Activated CD4-positive, alpha-beta memory T cell treated with anti-CD3 and anti-CD28 coated beads for 36 hours (primary cell): ENCODE measurements at places on chromosomes 12 and 14.

DNA sequence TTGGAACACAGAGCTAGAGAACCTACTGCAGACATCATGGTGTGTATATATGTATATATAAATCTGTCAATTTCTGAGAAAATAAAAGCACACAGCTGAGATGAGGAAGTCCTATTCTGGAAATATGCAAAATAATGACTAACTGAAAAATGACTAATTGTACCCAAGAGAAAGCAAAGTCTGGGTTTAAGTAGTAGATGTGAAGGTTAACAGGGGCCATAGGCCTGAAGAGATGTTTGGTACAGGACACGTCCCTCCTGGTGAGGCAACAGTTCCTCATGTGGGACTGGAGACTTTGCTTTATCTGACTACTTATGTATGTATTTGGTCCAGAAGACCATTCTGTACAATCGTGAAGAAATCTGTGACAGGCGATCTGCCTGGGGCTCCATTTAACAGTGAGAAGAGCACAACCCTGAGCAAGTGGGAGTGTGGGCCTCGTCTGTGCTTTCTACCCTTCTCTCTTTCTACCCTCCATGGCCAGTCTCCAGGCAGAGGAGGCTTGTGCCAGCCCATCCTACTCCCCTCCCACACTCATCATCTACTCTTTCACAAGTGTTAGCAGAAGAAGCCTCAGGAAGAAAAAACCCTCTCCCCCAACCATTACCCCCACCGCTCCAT, 67.5 kb downstream of the SLC41A2 start:
- peaks cover 13% of the 10 kb centered on the region for H3K4me1 ChIP-seq
- H3K4me3 ChIP-seq, result no peak overlapping the region
- peak overlapping the region; percentile 46 for H3K27ac ChIP-seq
- DNase-seq, result peak; percentile 23
- H3K27me3 ChIP-seq, result no peaks in the 10 kb centered on the region

- H3K4me1 ChIP-seq, result peaks cover 4% of the 10 kb centered on the region
- no peaks in the 10 kb centered on the region for H3K27me3 ChIP-seq
- peaks cover 27% of the 10 kb centered on the region for H3K36me3 ChIP-seq
- H3K4me3 ChIP-seq, result no peak overlapping the region
Measured at GRCh38 chr12:25074954-25075353, 120.0 kb downstream of the DNAI7 start.

- peaks cover 15% of the 10 kb centered on the region for H3K4me1 ChIP-seq
- no peaks in the 10 kb centered on the region for H3K27me3 ChIP-seq
- no peaks in the 10 kb centered on the region for H3K36me3 ChIP-seq
- no peak overlapping the region for H3K27ac ChIP-seq
- DNase-seq, result no peak
Measured at GRCh38 chr14:100439781-100440180, 116.6 kb downstream of the SLC25A47 start.

- H3K27ac ChIP-seq, result no peak overlapping the region
- no peaks in the 10 kb centered on the region for H3K4me1 ChIP-seq
- no peak for DNase-seq
- H3K36me3 ChIP-seq, result no peaks in the 10 kb centered on the region
- H3K27me3 ChIP-seq, result peaks cover 32% of the 10 kb centered on the region
- H3K4me3 ChIP-seq, result no peak overlapping the region
Measured at GRCh38 chr12:65300679-65301349, 22.3 kb downstream of the MSRB3 start.

GRCh38 chr12:93230326-93230720, 147.4 kb upstream of the NUDT4 start:
- H3K4me3 ChIP-seq, result no peak overlapping the region
- no peak for DNase-seq
- H3K4me1 ChIP-seq, result no peaks in the 10 kb centered on the region
- no peaks in the 10 kb centered on the region for H3K36me3 ChIP-seq

- H3K4me1 ChIP-seq, result peaks cover 58% of the 10 kb centered on the region
- DNase-seq, result peak; percentile 92
- H3K27ac ChIP-seq, result peak overlapping the region; percentile 99
- peaks cover 69% of the 10 kb centered on the region for H3K36me3 ChIP-seq
- no peaks in the 10 kb centered on the region for H3K27me3 ChIP-seq
- peak overlapping the region; percentile 97 for H3K4me3 ChIP-seq
Measured at GRCh38 chr12:4276524-4277204, 3.1 kb downstream of the CCND2 start.

- no peaks in the 10 kb centered on the region for H3K27me3 ChIP-seq
- H3K4me3 ChIP-seq, result no peak overlapping the region
- DNase-seq, result no peak
- no peak overlapping the region for H3K27ac ChIP-seq
Measured at GRCh38 chr12:122352394-122352793, 70.1 kb downstream of the CLIP1 start.

- H3K36me3 ChIP-seq, result no peaks in the 10 kb centered on the region
- no peak overlapping the region for H3K27ac ChIP-seq
- H3K4me3 ChIP-seq, result no peak overlapping the region
Measured at GRCh38 chr12:113473942-113474341, 2.3 kb upstream of the LHX5 start.

GRCh38 chr12:64004641-64005040, 160.1 kb downstream of the SRGAP1 start:
- H3K36me3 ChIP-seq, result no peaks in the 10 kb centered on the region
- H3K27me3 ChIP-seq, result peaks cover 3% of the 10 kb centered on the region
- no peak overlapping the region for H3K27ac ChIP-seq
- DNase-seq, result no peak

DNA sequence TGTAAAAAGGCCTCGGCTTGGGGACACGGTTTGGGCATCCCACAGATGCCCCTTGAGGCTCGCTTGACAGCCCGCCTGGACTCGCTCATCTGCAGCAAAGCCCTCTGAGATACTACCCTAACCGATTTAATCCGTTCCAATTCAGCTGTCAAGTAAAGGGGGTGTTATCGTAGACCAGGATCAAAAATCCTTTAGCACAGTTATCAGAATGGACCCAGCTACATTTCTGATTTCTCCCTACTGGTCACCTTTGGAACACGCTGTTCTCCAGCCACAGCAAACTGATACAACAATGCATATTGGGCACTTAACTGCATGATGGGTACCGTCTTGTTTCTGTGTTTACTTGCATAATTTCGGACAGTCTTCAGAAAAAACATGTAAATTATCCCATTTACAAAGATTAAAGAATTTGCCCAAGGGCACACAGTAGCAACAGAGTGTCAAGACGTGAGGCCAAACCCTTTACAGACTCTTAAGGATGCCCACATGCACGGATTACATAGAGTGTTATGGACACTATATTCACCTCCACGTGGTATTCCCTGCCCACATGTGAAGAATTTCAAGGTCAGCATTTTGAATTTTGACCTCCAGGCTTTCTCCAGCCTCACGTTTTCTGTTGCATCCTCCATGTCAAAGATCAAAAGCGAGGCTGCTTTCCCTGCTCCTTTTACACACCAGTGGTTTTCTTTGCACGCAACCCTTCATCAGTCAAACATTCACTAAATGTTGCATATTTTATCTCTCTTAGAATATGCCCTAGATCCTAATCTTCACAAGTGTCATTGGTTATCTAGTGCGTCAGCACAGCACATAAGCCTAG, 3.2 kb upstream of the DUSP6 start:
- H3K4me3 ChIP-seq, result peak overlapping the region; percentile 92
- no peak for DNase-seq
- peaks cover 2% of the 10 kb centered on the region for H3K27me3 ChIP-seq
- H3K4me1 ChIP-seq, result peaks cover 16% of the 10 kb centered on the region

GRCh38 chr12:117732761-117733548, 235.8 kb downstream of the KSR2 start:
- H3K4me1 ChIP-seq, result no peaks in the 10 kb centered on the region
- H3K36me3 ChIP-seq, result no peaks in the 10 kb centered on the region
- DNase-seq, result no peak
- no peak overlapping the region for H3K4me3 ChIP-seq
- H3K27ac ChIP-seq, result no peak overlapping the region

- no peak overlapping the region for H3K27ac ChIP-seq
- H3K4me3 ChIP-seq, result no peak overlapping the region
- no peaks in the 10 kb centered on the region for H3K4me1 ChIP-seq
- DNase-seq, result no peak
- H3K36me3 ChIP-seq, result no peaks in the 10 kb centered on the region
Measured at GRCh38 chr12:71125515-71125914, 32.3 kb downstream of the TSPAN8 start.

DNA sequence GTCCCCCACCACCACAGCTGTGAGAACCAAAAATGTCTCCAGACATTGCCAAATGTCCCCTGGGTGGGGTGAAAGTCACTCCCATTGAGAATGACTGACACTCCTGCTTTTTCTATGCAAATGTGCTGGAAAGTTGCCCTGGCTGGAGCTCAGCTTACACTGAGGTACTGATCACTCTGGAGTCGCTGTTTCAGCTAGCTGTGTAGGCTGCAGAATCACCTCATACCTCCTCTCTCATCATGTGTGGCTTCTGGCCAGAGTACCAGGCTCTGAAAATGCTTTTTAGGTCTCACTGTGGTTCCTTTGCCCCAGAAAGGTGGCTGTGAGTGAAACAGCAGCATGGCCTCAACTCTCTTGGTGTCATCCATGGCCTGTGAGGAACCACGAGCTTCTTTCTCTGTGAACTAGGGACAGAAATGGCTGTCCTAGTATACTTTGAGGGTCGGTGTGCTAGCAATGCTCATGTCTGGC, 414.4 kb downstream of the DPF3 start:
- H3K27ac ChIP-seq, result no peak overlapping the region
- peaks cover 3% of the 10 kb centered on the region for H3K27me3 ChIP-seq
- peaks cover 32% of the 10 kb centered on the region for H3K4me1 ChIP-seq
- H3K4me3 ChIP-seq, result no peak overlapping the region
- H3K36me3 ChIP-seq, result no peaks in the 10 kb centered on the region
- no peak for DNase-seq

DNA sequence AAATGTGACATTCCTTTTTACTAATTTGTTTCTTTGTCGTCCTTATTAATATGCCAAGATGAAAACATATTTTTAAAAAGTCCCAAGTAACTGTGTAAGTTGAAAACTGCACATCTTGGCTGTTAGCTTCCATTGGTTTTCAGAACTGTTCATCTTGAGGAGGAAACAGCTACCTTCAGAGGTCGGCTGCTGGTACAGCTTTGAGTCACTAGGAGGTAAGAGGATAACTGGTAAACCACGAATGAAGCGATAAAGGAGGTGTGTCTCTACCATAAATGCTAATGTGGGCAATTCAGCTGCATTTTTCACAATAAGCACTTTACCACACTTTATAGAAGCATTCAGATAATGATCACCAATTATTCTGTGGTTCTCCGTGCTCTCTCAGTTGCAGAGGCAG, 137.5 kb upstream of the KRAS start:
- H3K27ac ChIP-seq, result peak overlapping the region; percentile 31
- peaks cover 34% of the 10 kb centered on the region for H3K4me1 ChIP-seq
- peak overlapping the region; percentile 17 for H3K4me3 ChIP-seq
- peaks cover 3% of the 10 kb centered on the region for H3K27me3 ChIP-seq

GRCh38 chr14:101465795-101466448, 95.4 kb upstream of the DIO3 start:
- H3K36me3 ChIP-seq, result no peaks in the 10 kb centered on the region
- DNase-seq, result no peak
- no peak overlapping the region for H3K27ac ChIP-seq
- H3K4me1 ChIP-seq, result no peaks in the 10 kb centered on the region
- no peak overlapping the region for H3K4me3 ChIP-seq

GRCh38 chr12:64058541-64059265, 163.4 kb downstream of the KICS2 start:
- H3K27ac ChIP-seq, result no peak overlapping the region
- H3K36me3 ChIP-seq, result no peaks in the 10 kb centered on the region
- DNase-seq, result no peak
- no peak overlapping the region for H3K4me3 ChIP-seq
- no peaks in the 10 kb centered on the region for H3K4me1 ChIP-seq

DNA sequence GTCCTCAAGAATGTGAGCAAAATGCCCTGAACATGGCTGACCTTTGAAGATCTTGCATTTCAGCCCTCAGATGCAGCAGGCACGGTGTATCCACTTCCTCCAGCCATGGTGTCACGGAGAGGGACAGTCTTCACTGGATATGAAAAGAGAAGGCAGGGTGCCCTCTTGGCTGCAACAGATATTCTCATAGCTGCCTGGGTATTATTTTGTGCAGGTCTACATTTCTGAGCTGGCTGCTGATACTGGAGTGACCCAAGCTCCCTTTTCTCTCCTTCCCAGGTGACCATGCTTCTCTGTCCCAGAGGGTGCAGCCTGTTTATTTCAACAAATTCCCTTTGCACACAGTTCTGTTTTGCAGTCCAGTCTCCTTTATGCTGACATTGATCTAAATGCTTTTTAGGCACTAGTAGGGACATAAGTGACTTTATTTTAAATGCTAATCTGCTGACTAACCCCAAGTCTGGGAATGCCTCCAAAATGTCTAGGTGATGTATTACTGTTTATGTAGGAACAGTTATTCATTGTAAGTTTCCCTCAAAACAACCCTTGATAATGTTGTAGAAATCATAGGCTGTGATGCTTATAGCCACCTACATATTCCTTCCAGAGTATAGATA, 17.4 kb upstream of the PYGL start:
- no peak overlapping the region for H3K27ac ChIP-seq
- no peak for DNase-seq
- H3K4me1 ChIP-seq, result no peaks in the 10 kb centered on the region
- H3K4me3 ChIP-seq, result no peak overlapping the region

- DNase-seq, result no peak
- no peak overlapping the region for H3K27ac ChIP-seq
- no peaks in the 10 kb centered on the region for H3K36me3 ChIP-seq
- no peaks in the 10 kb centered on the region for H3K27me3 ChIP-seq
- H3K4me1 ChIP-seq, result no peaks in the 10 kb centered on the region
- no peak overlapping the region for H3K4me3 ChIP-seq
Measured at GRCh38 chr12:109125791-109126190, 9.4 kb downstream of the ACACB start.

- H3K36me3 ChIP-seq, result peaks cover 9% of the 10 kb centered on the region
- no peak for DNase-seq
- H3K4me1 ChIP-seq, result no peaks in the 10 kb centered on the region
- no peak overlapping the region for H3K4me3 ChIP-seq
- H3K27ac ChIP-seq, result no peak overlapping the region
Measured at GRCh38 chr12:44029194-44029593, 193.3 kb downstream of the TMEM117 start.

- H3K36me3 ChIP-seq, result peaks cover 21% of the 10 kb centered on the region
- no peak overlapping the region for H3K4me3 ChIP-seq
- no peaks in the 10 kb centered on the region for H3K27me3 ChIP-seq
Measured at GRCh38 chr12:52060498-52061177, 9.1 kb upstream of the ATG101 start.

GRCh38 chr14:92585981-92586937, 72.7 kb downstream of the RIN3 start:
- peak overlapping the region; percentile 25 for H3K4me3 ChIP-seq
- H3K27me3 ChIP-seq, result no peaks in the 10 kb centered on the region
- peaks cover 69% of the 10 kb centered on the region for H3K4me1 ChIP-seq
- peak; percentile 34 for DNase-seq
- H3K36me3 ChIP-seq, result no peaks in the 10 kb centered on the region

DNA sequence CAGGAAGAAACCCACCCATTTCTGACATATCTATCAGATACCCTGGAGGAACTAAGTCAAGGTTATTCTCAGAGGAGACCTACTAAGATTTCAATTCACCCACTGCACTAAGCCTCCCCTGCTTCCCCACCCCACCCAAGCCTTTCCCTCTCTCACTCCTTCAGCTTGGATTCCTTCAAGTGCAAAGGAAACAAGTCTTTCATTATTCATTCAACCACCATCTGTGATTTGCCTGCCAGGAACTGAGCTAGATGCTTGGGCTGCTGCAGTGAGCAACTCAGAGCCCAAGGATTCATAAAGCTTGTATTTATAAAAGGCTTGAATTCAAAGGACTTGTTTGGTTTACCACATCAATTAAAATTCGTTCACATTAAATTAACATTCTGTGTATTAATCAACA, 161.3 kb downstream of the GXYLT1 start:
- H3K27ac ChIP-seq, result no peak overlapping the region
- H3K27me3 ChIP-seq, result peaks cover 9% of the 10 kb centered on the region
- no peak overlapping the region for H3K4me3 ChIP-seq
- H3K4me1 ChIP-seq, result no peaks in the 10 kb centered on the region
- DNase-seq, result no peak
